ENCODE measurements at places on chromosomes 6 and 20. TPM values are rescaled to one million over a fixed set of nuclear protein-coding genes. Genes with fewer than 3 reads are reported as not detected.

The PRKN gene
- 22.2 TPM for total RNA-seq

The ABCF1 gene
- 45.9 TPM for total RNA-seq

The CLIC5 gene
- total RNA-seq = 92.1 TPM

The C20orf202 gene
- total RNA-seq = 0.24 TPM

GRCh38 chr6:112600168-112600567 is 253.0 kb downstream of the RFPL4B start:
- DNase-seq = no peak

- no peak for DNase-seq
These were observed 650.0 kb downstream of the KIF16B start for GRCh38 chr20:15923030-15923776.

- no peak for DNase-seq
These were observed 80.0 kb downstream of the CBFA2T2 start for GRCh38 chr20:33569802-33570391.

- no peak for DNase-seq
These were observed 71.9 kb upstream of the PLCB4 start for GRCh38 chr20:8996817-8997512.

GRCh38 chr6:147527197-147527596 is 18.7 kb downstream of the SAMD5 start:
- no peak for DNase-seq

DNA sequence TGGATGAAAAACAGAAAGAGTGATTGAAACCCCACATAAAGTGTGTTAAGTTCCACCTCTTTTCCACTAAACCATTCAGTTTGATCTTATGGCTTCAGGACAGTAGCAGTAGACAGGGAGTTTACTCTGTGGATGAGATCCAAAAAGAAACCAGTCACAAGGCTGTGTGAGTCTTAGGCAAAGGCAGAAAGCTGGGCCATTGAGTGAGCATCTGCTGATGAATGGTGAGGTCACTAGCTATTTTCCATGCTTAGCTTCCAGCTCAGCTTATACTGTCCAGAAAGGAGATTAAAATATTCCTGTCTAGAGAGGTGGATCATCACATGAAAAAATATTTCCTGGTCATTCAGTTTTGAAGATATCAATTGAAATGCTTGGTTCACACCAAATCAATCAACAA is 1643.9 kb downstream of the HACE1 start:
- no peak for DNase-seq

DNA sequence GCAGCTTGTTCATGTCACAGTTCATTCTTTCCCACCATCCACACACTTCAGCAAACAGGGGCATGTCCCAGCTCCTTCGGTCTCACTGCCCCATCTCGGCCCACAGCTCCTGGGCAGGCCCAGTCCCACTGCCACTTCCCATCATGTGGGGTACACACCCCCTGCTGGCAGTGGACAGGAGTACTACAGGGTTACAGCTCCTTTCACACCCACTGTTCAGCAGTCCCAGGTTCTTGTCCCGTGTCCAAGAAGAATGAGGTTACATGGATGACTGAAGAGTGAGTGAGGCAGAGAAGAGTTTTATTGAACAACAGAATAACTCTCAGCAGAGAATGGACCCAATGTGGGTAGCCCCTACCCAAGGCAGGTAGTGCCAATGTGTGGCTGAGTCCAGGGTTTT is 77.8 kb upstream of the SMLR1 start:
- DNase-seq = no peak

- no peak for DNase-seq
These were observed 32.3 kb downstream of the UST start for GRCh38 chr6:148779142-148779562.

GRCh38 chr20:53040693-53041589 is 68.8 kb downstream of the TSHZ2 start:
- DNase-seq = peak; percentile 35

DNA sequence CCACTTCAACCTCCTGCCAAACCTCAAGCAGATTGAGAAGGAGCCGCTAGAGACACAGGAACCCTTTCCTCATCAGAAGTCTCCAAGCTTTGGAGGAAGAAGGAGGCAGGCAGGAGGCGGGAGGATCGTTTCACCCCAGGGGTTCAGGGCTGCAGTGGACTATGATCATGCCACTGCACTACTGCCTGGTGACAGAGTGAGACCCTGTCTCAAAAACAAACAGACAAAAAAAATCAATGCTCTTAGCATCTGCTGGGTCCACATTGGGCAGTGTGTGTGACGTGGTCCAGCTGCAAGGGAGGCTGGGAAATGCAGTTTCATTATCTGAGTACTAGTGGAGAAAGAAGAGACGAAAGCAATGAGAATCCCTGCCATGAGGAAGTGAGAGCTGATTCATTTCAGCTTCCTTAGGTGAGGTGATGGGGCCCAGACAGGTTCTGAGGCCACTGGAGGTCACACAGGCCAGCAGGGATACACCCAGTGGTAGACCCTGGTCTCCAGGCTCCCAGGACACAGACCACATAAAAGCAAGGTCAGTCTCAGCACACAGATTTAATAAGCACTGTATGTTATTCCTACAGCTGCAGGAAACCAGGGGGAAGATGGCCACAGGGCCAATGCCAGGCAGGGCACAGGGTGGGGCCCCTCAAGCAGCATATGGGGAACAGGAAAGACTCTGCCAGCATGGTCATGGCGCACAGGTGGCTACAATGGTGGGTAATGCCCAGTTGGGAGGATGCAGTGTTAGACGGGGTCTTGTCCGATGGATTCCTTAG is 4.3 kb downstream of the GFRA4 start:
- DNase-seq = no peak

DNA sequence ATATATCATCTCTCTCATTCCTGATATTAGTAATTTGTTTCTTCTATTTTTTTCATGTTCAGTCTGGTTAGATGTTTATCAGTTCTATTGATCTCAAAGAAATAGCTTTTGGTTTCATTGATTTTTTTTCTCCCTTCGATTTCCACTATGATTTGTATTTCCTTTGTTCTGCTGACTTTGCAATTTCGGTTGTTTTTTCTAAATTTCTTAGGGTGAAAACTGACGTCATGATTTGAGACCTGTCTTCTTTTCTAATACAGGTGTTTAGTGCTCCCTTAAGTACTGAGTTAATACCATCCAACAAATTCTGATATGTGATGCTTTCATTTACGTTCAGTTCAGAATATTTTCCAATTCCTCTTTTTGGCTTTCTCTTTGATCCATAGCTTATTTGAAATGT is 25.2 kb downstream of the STX7 start:
- DNase-seq = no peak

GRCh38 chr6:138769102-138769676 is 4.4 kb upstream of the CCDC28A start:
- DNase-seq = no peak

GRCh38 chr6:56963043-56963442 is 8.1 kb downstream of the BEND6 start:
- DNase-seq = no peak

Data from left cardiac atrium (tissue), 4 donors.